Epithelial cell of alveolus of lung (primary cell): ENCODE measurements at places on chromosomes 6 and 20. TPM values are rescaled to one million over a fixed set of nuclear protein-coding genes. Genes with fewer than 3 reads are reported as not detected.

Gene KCNQ2
- total RNA-seq: not detected in 2 replicates

Gene TMC2
- total RNA-seq: not detected in 2 replicates

Gene C6orf62
- 63.1 and 80.7 TPM in 2 replicates for total RNA-seq

Gene ID4
- 0.52 and 11.9 TPM in 2 replicates for total RNA-seq

Gene BCAS1
- not detected in 2 replicates for total RNA-seq

Gene RALGAPB
- 15.1 and 16.7 TPM in 2 replicates for total RNA-seq

Gene CDSN
- total RNA-seq: 0.13 TPM in 1 of 2 replicates, not detected in the other

Gene EYA2
- total RNA-seq: 0.24 and 1.2 TPM in 2 replicates

Gene SMLR1
- not detected in 2 replicates for total RNA-seq

Gene ADGRB3
- 0.26 and 0.48 TPM in 2 replicates for total RNA-seq

Gene VSX1
- not detected in 2 replicates for total RNA-seq

Gene FBXO9
- total RNA-seq: 18.4 and 29.1 TPM in 2 replicates

Gene TPD52L2
- total RNA-seq: 83.8 and 132 TPM in 2 replicates

Gene BNIP5
- not detected in 2 replicates for total RNA-seq

Gene DLGAP4
- 30.4 and 39.9 TPM in 2 replicates for total RNA-seq

Gene BANF2
- total RNA-seq: not detected in 2 replicates

Gene EPB41L2
- total RNA-seq: 40.9 and 53.7 TPM in 2 replicates

Gene PACSIN1
- total RNA-seq: not detected in 2 replicates

Gene BMP5
- 0.13 and 21.6 TPM in 2 replicates for total RNA-seq

Gene PHF10
- 16.2 and 26.9 TPM in 2 replicates for total RNA-seq

Gene GPR63
- 0.64 and 1.7 TPM in 2 replicates for total RNA-seq

Gene GRM1
- 0.08 TPM in 1 of 2 replicates, not detected in the other for total RNA-seq

Gene AIF1
- not detected in 2 replicates for total RNA-seq

Gene TSPO2
- not detected in 2 replicates for total RNA-seq

Gene FAM83D
- total RNA-seq: 13.2 and 24.3 TPM in 2 replicates

Gene GGTLC1
- not detected in 2 replicates for total RNA-seq

Gene B3GALT4
- total RNA-seq: 3.6 and 6.8 TPM in 2 replicates

Gene NPBWR2
- not detected in 2 replicates for total RNA-seq

Gene ASIP
- not detected in 2 replicates for total RNA-seq

Gene SIM1
- 0.08 TPM in 1 of 2 replicates, not detected in the other for total RNA-seq

Gene BMP2
- 11.2 and 22.0 TPM in 2 replicates for total RNA-seq

Gene PROKR2
- not detected in 2 replicates for total RNA-seq

Gene BPIFA1
- total RNA-seq: not detected in 2 replicates

Gene ECT2L
- not detected in 2 replicates for total RNA-seq

Gene HTR1E
- total RNA-seq: not detected in 2 replicates

Gene LINC00237
- not detected in 2 replicates for total RNA-seq

Gene BPIFB4
- not detected in 2 replicates for total RNA-seq
